ENCODE measurements at places on chromosomes 5 and 9.

DNA sequence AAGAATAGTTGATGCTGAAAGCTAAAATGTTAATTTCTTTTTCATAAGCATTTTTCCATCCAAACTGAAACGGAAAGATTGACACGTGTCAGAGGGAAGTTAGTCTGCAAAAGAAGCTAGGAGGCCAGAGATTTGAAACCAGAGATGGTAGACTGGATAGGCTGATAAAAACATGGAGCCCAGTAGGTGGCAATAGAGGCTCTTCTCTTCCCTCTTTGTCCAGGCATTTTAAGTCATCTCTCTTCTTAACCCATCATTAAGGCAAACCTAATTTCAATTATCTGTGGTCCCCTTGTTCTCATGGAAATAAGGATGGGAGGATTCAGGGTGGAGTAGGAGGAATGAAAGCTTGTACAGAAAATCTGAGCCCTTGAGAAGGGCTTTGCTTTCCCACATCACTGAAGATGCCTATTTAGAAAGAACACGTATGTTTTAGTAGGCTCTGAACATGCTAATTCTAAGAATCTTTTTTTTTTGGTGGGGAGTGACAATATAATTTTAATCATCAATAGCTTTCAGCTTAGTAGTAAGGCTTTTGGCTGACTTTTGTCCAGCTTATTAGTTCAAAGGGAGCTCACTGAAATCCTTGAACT, 66.6 kb downstream of the ZNF474 start:
- DNase-seq, result peak; percentile 41

GRCh38 chr5:113807427-113807991, 294.0 kb downstream of the YTHDC2 start:
- no peak for DNase-seq

GRCh38 chr5:18744441-18744840, 1110.2 kb downstream of the TAF11L14 start:
- DNase-seq, result no peak

DNA sequence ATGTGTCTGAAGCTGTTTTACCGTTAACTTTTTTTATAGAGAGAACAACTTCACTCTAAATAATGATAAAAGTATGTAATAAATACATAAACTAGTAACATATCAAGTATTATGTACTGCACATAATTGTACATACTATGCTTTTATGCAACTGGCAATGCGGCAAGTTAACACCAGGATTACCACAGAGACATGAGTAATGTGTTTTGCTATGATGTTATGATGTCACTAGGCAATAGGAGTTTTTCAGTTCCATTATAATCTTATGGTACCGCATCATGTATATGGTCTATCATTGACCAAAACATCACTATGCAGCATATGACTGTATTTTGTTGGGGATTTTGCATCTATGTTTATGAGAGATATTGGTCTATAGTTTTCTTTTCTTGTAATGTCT, 326.4 kb upstream of the TARS1 start:
- DNase-seq, result no peak

GRCh38 chr5:111469903-111470302, 42.4 kb downstream of the STARD4 start:
- DNase-seq, result no peak

DNA sequence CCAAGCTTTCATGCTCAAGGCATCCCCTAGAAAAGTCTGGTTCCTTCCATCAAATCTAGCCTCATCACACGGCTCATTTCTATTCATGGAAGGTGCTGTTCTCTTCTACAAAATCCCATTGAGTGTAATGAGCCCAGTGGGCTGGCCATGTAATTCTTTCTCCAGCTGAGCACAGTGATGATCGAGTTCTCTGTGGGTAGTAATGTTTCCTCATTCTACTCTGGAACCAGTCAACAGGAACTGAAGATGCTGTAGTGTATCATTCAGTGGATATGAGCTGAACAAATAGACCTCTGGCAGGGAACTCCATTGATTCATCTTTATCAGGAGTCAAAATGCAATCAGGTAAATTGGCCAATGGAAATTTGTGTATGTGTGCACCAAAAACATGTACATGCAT, 149.2 kb downstream of the LRRC70 start:
- no peak for DNase-seq

GRCh38 chr9:312596-313320, 98.1 kb downstream of the DOCK8 start:
- DNase-seq, result no peak

DNA sequence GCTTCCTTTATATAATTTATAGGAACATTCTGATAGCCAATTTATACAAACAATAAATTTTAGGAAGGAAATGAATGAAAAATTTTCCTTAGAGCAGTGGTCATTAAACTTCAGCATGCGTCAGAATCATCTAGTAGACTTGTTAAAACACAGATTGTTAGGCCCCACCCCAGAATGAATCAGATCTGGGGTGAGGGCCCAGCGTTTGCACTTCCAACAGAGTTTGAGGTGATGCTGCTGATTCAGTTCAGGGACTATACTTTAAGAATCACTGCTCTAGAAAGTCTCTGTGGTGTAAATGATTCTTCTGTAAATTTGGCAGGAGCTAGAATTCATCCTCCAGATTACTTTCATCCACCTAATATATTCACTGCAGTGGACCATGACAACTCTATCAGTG, 80.4 kb downstream of the SLC12A2 start:
- DNase-seq, result no peak

DNA sequence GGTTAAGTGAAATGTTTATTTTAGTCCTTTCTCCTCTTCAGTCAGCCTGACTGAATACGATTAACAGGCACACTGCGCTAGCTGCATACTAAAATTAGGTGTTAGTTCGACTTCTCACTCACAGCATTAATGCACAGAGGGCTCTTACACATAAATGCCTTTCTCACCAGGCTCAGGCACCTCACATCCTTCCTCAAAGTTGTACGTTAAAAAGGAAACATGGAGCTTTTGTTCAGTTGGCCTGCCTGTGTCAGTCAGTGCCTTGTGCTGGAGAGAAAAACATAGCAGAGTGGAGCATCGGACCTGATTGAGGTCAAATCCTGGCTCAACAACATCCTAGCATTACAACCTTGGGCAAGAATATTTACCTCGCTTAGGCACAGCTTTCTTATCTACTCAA, 236.0 kb upstream of the ZNF462 start:
- no peak for DNase-seq

- no peak for DNase-seq
Measured at GRCh38 chr5:131005963-131006684, 158.9 kb downstream of the HINT1 start.

DNA sequence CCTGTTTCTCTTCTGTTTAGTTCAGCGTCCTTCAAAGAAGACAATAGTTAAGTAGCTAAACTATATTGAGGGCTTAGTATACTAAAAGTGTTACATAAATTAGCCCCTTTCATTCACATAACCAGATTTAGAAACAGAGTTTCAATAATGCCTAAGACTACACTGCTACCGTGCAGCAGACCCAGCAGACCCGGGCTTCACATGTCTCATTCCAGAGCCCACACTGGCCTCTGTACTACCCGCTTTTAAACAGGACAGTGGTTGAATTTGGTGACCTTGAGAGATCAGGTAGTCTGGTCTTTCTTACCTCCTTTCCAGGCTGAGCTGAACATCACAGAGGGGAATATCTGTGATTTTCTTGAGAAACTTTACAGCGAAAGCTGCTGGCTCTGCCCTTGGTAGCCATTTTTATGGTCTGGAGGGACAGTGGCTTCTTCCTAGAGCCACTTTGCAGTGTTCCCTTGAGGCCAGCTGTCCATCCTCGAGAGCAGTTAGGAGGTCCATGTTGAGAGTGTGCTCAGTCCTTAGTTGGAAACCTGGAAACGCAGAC, 56.5 kb downstream of the SLC22A5 start:
- DNase-seq, result no peak

- peak; percentile 66 for DNase-seq
Measured at GRCh38 chr5:83473346-83474160, 2.0 kb downstream of the VCAN start.

- DNase-seq, result peak; percentile 70
Measured at GRCh38 chr9:129464972-129465833, 155.7 kb downstream of the C9orf50 start.

GRCh38 chr5:124859556-124860290, 113.3 kb upstream of the ZNF608 start:
- DNase-seq, result no peak

- DNase-seq, result no peak
Measured at GRCh38 chr5:78320401-78320800, 25.9 kb upstream of the AP3B1 start.

GRCh38 chr5:38379350-38379937, 121.1 kb downstream of the EGFLAM start:
- no peak for DNase-seq
